NCI-H2029 (cell line): ENCODE measurements at places on chromosomes 1 and 21.

GRCh38 chr1:29289493-29289892 lies 53.2 kb downstream of the PTPRU start:
- no peak for DNase-seq

- DNase-seq, result no peak
These were observed 69.9 kb downstream of the ATF6 start for GRCh38 chr1:161836018-161836417.

DNA sequence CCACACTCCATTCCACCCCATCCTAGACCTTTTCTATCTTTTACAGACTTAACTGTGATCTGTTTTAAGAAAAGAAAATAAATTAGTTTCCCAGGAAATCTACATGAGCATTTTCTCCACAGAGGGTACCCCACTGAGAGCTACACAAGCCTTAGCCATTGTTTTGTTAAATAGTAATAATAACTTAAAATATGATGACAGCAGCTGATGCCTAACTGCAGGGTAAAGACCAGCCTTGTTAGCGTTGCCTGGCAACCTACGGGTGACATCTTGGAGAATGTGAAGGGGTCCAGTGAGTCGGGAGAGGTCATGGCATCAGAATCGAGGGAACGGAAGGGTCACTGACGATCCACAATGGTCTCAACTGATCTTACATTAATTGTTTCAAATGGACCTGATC lies 233.2 kb upstream of the PBX1 start:
- no peak for DNase-seq

DNA sequence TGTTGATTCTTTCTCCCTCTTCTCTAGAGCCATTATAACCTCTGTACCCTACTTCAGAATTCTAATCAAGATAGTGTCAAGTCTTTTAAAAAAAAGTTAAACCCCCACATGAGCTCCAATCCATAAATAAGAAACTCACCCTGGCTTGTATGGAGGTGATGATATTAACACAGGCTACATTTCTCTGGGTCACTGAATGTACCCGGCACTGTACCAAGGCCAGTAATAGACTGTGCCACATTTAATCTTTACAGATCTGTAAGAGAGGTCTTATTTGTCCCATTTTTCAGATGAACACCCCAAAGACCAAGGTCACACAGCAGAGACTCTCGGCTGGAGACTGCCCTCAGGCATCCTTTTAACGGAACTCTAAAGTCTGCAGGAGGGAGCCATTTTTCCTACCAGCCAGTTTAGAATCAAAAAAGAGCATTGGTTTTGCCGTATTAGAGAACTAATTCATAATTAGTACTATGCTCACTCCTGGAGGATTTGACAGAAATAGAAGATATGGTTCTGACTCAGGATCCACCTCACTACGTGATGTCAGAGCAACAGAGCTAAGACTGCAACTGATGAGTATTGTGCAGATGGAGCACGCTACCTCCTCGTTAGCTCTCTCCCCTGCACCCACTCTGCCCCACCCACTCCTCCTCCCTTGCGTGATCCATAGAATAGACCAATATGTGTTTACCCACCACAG lies 217.2 kb upstream of the HOOK1 start:
- DNase-seq, result no peak

DNA sequence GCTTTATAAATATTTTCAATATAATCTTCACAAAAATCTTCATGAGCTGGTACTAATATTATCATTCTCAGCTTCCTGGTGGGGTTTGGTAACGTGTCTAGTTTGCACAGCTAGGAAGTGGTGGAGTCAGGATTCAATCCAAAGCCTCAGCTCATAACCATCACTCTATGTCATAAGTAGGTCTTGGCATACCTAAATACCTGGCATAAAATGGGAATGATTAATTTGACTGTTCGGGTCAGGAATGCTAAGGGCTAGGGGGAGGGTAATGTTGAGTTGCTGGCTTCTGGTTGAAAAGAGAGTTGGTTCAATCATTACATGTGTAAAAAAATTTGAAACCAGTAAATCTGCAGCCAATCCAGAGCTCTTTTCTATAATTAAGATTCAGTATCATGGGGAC lies 5.6 kb upstream of the SAMSN1 start:
- DNase-seq, result no peak

GRCh38 chr21:35982717-35983116 lies 77.6 kb downstream of the SETD4 start:
- no peak for DNase-seq

GRCh38 chr21:39022035-39022434 lies 161.2 kb downstream of the PSMG1 start:
- no peak for DNase-seq

DNA sequence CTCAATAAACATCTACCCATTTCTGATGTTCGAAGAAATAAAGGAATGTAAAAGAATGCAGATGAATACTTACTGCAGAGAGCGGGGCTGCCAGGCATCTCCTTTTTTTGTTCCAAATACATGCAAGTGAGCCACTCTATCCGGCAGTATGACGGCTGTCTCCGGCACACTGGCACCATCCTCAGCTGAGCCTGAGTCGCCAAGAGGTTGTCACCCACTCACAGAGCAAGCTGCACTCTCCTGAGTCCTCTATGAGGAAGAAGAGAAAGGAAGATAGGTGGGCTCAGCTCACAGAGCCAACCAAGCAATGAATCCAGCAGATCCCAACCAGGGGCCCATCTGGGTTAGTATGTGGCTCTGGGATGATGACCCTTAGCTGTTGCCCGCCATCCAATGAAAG lies 65.3 kb downstream of the CD46 start:
- DNase-seq, result no peak

DNA sequence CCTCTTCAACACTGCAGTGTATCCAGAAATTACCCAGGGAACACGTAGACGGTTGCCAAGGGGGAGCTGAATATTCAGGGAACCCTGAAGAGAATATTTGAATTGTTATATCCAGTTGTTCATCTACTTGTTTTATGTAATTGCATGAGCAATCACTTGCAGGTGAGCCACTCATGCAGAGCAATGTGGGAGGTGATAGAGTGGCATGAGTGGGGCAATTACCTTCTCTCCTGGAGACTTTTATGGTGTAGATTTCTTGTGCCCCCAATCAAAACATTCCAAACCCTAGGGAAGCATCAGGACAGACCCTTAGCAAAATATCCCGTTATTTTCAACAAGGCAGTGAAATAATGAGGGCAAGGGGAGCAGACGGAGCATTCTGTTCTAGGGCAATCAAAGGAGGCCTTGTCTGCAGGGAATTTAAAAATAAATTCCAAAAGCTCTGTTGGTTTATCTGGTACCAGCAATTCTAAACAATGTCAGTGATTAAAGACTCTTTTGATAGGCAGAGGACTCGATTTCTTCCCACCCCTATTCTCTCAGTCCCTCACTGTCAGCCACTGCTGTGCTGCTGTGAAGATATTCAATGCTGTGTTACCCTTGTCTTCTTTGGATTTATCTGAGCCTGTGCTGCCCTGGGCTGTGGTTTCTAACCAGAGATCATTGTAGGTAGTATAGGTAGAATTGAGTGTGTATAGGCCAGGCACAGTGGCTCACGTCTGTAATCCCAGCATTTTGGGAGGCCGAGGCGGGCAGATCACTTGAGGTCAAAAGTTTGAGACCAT lies 180.2 kb upstream of the MAP1LC3C start:
- DNase-seq, result no peak

DNA sequence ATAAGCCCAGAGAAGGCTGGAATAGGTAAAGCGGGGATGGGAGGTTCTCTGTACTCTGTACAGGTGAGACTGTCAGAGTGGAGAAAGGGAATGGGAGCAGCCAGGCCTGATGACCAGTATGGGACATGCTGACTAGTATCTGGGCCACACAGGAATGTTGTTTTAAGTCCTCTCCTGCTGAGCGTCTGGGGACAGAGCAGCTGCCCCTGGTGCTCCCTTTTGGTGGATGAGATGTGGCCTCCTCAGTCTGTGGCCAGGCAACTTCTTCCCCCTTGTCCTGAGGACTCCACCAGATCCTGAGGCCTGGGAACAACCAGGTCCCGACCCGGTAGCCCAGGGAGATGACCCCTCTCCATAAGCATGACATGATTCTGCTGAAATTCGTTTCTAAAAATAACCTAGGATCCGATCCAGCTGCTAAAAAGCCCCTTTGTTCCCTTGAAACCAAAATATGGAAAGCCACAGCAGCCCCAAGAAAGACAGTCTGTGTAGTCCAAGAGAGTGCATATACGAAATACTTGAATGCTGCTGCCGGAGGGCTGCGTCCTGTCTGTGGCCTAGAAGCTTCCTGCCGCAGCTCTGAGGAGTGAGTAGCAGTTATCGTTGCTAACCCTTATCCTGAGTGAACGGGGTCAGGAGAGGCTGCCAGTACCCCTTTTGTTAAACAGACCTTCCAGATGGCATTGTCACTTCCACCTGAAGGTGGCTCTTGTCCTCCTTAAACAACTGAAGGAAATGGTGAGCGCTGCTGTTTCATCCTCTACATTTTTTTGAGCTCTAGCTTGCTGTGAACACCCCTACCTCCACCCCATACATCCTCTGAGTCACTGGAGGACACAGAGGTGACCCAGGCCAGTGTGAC lies 47.1 kb downstream of the ATP2B4 start:
- DNase-seq, result no peak

DNA sequence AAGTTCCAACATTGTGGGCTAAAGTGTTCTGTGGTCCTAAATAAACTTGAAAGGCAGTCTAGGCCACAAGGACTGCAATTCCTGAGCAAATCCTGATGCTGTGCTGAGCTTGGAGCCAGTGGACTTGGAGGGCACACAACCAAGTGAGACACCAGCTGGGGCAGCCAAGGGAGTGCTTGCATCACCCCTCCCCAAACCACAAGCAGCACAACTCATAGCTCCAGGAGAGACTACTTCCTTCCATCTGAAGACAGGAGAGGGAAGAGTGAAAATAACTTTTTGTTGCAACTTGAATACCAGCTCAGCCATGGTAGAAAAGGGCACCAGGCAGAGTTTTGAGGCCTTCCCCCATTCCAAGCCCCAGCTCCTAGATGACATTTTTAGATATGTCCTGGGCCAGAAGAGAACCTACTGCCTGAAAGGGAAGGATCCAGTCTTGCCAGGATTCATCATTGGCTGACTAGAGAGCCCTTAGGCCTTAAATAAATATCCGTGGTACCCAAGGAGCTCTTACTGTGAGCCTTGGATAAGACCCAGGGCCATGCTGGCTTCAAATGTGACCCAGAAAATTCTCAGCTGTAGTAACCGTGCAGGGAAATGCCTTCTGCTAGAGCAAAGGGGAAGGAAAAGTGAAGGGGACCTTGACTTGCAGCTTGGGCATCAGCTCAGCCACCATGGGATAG lies 35.4 kb upstream of the LRRC8B start:
- peak; percentile 5 for DNase-seq

- no peak for DNase-seq
These were observed 26.8 kb upstream of the BACH1 start for GRCh38 chr21:29271927-29272333.

DNA sequence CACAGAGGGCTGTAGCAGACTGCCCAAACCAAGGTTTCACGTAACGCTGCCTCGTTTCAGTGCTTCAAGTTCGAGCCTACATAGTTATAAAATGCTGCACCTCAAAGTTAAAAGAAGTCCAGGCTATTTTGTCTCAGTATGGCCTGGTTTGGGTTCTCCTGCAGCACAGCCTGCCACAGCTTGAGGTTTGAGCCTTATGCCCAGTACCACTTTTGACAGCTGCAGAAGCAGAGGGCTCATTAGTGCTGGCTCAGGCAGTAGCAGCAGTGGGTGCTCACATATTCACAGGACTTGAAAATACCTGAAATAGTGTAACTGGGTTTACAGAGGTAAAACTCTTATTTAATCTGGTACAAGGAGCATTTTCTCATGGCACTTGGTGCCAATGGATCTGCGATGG lies 15.3 kb downstream of the SPATA46 start:
- no peak for DNase-seq

DNA sequence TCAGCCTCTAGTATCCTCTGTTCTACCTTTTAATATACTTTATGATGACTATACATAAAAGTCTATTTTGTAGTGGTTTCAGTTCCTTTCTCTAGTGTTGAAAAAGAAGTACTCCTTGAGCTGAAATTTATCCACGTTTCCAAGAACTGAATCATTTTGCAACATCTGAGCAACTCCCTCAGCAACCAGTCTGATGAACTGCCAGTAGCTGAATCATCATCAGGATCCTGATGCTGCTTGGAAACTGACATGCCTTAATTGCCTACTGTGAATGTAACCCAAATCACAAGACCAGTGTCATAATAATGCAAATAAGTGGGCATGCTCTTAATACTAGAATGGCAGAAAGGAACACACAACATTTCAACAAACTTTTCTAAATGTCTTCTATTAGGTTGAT lies 103.3 kb downstream of the CYYR1 start:
- no peak for DNase-seq

- DNase-seq, result no peak
These were observed 618 bp downstream of the JAM2 start for GRCh38 chr21:25639551-25640201.

DNA sequence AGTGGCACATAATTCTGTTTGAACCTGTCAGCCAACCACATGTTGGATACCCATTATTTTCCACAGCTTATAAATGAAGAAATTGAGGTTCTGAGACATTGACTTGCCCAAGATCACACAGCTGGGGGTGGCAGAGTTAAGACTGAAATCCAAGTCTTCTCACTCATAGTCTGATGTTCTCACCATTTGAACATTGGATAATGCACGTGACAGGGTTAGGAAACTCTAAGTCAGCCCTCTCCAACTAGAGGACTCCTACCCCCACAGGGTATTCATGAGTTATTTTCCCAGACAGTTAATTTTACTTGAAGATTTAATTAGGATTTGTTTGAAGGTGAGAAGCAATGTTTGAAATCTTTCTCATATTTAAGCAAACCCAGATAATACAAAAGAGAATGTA lies 38.1 kb upstream of the C1orf105 start:
- no peak for DNase-seq

GRCh38 chr1:41414296-41414695 lies 53.1 kb downstream of the FOXO6 start:
- DNase-seq, result no peak

GRCh38 chr1:94559921-94560320 lies 18.4 kb upstream of the F3 start:
- no peak for DNase-seq

GRCh38 chr1:172287208-172287607 lies 133.3 kb upstream of the C1orf105 start:
- no peak for DNase-seq

DNA sequence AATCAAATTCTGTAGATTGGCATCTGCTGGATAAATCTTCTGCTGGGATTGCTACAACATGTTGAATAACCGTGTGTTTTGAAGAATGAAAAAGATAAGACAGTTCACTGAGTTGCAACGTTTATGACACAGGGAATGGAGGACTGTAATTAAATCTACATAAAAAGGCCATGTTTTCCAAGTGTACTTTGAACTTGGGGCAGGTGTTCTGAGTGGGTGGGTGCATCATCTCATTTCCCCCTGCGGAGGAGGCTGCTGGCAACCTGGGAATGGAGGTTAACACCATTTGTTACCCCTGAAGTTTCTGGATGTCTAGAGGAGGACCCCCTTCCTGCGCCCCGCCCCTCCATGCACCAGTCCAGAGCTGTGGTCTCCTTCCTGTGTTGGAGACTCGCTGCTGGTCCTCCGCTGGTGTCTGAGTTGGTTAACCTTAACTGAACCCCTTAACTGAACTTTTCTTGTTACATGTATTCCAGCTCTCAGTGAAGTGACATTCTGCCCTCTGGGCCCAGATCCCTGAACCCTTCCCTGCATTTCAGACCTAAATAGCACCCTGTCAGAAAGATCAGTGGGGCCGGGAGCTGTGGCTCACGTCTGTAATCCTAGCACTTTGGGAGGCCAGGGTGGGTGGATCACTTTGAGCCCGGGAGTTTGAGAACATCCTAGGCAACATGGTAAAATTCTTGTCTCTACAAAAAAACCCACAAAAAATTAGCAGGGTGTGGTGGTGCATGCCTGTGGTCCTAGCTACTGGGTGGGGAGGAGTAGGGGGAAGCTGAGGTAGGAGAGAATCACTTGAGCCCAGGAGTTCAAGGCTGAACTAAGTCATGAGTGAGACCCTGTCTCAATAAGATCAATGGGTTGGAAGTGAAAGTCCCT lies 31.8 kb downstream of the UCK2 start:
- DNase-seq, result no peak
